ENCODE measurements at places on chromosomes 2 and 18.

DNA sequence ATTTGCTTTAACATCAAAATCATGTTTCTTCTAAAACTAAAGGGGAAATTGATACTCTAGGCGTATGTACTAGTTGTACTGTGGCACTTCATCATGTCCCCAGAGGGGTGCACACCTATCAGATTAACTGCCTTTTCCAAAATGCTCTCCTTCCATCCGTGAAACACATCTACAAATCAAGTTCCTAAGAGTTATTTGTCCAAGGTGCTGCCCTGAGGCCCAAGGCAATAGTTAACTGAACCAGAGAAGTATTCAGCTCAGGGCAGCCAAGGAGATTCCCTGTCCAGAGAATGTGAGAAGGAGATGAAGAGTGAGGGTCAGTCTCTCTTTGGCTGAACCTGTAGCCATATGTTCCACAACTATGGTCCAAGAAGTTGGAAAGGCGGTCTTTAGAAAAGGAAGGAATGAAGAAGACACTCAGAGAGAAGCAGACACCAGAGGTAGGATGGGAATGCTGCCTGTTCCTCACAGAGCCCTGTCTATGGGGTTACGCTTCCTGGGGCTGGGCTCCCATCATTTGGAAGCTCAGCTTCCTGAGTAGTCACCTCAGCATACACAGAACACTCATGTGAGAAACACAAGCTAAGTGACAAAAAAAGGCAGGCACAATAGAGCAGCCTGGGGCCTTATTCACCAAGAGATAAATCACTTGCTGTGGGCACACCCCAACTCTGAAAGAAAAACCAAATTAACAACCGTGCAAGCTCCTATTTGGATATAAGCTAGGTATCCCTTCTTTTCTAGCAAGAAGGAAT lies 55.6 kb downstream of the ANKRD44 start:
- DNase-seq = no peak

DNA sequence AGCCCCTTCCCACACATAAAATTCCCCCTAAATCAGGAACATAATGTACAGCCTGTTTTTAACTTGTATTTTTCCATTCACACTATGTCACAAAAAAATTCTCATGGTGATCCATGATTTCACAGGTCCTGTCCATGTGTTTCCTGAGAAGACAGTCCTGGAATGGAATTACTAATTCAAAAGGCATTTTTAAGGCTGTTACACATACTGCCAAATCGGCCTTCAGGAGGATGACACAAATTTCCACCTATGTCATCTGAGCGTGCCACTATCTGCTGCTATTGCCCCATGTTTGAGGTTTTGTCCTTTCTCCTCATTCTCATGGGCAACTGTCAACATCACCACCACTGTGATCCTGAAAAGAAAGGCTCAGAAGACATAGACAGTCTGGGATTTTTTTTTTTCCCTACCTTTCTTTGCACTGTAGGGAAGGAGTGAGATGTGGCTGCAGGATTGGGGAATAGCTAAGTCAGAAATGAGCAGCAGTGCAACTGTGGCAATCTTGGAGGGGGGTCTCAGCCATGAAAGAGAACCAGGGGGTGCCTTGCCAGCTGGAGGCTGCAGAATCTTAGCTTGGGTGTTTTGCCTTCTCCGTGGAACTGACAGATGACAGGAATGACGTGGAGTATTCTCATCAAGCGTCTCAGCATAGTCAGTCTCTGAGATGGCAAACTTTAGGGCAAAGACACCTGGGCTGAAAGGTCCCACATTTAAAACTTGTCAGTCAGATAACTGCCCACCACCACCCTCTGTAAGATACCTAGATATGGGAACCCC lies 73.4 kb downstream of the MARCHF4 start:
- no peak for DNase-seq

GRCh38 chr2:196988639-196989038 lies 62.1 kb upstream of the PGAP1 start:
- DNase-seq = no peak

DNA sequence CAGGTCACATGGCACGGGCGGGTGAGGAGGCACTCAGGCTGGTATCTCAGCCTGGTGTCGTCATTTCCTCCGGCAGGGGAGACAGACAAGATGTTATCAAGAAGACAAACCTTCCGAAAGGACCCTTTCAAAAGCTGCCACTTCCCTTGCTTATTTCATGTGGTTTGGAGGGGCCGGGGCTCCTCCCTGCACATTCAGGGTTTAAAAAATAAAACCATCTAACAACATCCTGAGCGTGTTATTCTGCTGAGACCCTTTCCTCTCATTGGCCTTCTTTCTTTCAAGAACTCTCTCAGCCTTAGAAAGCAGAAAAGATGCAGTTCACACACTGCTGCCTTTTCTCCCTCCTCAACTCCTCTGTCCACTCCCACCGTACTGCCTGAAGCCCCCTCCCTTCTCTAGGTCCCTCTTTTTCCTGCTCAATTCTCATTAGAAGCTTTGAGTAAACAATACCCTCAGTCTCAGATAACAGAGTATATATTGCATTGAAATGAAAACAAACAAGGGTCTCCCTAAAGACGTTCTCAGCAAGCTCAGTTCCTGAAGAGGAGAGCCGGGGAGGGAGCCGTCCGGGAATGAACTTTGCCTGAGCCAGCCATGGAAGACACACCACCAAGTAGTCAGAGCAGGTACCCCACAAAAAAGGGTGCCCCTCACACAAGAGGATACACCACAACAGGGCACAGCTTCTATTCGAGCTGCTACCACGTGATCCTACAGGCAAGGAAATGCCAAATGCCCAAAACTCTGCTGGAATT lies 9.7 kb downstream of the SMAD7 start:
- DNase-seq = peak; percentile 56

DNA sequence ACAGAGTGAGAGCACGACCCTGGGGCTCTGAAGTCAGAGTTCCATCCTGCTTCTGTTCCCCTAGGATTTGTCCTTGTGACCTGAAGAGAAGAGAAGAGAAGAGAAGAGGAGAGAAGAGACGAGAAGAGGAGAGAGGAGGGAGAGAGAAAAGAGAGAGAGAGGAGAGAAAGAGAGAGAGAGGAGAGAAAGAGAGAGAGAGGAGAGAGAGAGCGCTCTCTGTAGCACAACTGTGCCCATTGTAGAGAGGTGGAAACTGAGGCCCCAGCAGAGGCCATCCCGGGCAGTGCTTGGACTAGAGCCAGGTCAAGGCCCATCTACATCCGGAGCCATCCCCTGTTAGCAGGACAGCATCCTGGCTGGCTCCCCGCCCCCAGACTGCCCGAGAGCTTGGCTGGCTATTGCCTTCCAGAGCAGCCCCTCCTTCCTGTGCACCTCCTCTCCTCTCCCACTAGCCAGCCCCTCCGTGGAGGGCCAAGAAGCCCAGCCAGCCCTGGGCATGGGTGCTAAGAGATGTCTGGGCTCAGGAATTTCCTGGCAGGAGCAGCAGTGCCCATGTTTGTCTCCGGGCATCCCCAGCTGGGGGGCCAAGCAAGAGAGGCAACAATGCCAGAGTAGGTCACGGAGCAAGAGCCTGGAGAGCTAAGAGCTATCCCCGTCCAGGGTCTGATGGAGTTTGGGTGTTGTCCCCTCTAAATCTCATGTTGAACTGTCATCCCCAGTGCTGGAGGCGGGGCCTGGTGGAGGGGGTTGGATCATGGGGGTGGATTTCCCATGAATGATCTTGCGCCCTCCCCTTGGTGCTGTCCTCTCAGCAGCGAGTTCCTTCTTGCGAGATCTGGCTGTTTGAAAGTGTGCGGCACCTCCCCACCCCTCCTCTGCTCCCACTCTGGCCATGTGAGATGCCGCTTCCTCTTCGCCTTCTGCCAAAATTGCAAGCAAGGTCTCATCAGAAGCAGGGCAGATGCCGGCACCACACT lies 18.2 kb upstream of the GPR55 start:
- DNase-seq = no peak

GRCh38 chr18:24054130-24054529 lies 39.6 kb downstream of the TTC39C start:
- no peak for DNase-seq

GRCh38 chr2:120246546-120247300 lies 5.9 kb upstream of the RALB start:
- DNase-seq = no peak

- DNase-seq = no peak
These were observed 144.2 kb upstream of the PKDCC start for GRCh38 chr2:41903474-41904135.

DNA sequence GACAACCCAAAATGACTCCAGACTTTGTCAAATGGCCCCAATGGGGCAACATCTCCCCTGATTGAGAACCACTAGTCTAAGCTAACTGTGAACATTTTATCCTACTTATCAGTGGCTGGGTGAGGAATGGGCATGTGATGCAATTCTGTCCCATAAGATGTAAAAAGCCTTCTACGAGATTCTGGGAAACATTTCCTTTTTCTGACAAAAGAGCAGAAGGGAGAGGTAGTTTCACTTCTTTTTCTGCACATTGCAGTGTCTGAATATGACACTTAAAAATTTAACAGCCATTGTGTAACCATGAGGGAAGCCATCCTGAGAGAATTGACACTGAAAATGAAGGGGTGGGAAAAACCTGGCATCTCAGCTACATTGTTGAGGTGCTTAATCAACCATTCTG lies 17.3 kb upstream of the MARCHF4 start:
- no peak for DNase-seq

GRCh38 chr2:238712011-238712410 lies 135.9 kb upstream of the TWIST2 start:
- DNase-seq = no peak

DNA sequence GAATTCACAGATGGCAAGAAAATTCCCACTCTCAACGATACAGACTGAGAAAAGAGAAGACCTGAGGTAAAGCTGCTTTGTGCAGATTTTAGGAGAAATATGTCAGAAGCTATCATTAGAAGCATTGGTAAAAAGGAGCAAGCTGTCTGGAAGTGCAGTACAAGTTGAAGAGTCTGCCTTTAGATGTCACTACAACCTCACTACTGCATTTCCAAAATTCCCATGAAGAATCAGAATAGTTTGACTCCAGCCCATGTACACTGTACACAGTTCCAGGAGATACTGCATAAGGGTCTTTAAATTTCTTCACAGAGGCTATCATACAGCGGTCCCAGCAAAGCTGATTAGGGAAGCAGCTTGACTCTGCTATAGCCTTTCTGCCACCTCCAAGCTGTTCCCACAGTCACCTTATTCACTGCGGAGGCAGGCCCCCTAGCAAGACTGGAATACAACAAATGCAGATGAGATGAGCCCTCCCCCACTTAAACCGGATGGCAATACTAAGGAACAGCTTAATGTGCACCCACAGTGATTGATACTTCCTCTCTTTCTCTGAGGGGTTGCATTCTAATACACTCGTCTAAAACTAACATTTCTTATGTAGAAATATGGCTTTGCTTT lies 527.4 kb downstream of the TMEM182 start:
- DNase-seq = no peak

GRCh38 chr2:107931412-107931811 lies 54.9 kb upstream of the SLC5A7 start:
- no peak for DNase-seq

- no peak for DNase-seq
These were observed 714.6 kb downstream of the ERBB4 start for GRCh38 chr2:211823886-211824479.

- no peak for DNase-seq
These were observed 8.2 kb downstream of the CKAP2L start for GRCh38 chr2:112756207-112756606.

GRCh38 chr18:7576685-7577084 lies 9.6 kb downstream of the PTPRM start:
- no peak for DNase-seq

DNA sequence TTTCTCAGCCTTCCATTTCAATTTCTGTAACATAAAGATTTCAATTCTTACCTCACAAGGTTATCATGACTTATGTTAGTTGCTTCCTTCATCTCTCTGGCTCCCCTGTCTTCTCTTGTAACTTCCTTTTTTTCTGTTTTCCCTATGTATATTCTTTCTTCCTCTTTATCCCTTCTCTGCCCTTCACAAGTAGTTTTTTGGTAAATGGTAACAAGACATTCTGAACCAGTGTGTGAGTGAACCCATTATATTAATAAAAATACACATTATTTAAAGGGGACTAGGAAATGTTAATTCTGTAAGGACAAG lies 8.4 kb downstream of the ACSL3 start:
- no peak for DNase-seq

- no peak for DNase-seq
These were observed 335.8 kb downstream of the RAD51AP2 start for GRCh38 chr2:17182399-17182798.

DNA sequence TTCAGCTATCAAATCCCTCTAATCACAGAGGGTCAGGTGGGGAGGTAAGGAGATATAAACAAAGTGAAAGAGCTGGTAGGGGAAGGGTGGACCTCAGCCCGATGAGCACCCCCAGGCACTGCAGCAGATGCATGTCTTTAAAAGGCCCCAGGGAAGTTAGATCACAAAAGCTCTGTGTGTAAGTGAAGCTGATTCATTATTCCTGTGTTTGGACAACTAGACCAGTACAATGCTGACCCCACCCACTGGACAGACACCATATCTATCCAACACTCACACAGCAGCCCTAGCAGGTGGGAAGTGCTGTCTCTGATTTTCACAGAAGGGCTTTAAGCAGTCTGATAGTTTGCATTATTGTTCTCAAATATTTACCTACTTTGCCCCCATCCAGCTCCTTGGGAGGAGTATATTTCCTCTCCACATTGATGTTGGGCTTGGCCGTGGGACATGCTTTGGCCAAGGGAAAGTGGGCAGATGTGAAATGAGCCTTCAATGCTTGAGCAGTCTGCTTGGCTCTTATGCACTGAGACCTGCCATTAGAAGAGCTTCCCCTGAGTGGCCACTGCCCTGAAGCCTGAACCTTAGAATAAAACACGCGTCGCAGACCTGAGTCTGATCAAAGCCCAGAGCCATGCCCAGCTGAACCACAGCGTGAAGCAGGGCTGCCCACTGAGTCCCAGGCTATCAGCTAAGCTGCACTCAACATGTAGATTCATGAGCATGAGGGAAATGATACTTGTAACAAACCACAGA lies 111.4 kb downstream of the COPS8 start:
- no peak for DNase-seq

GRCh38 chr2:15860760-15861159 lies 79.6 kb upstream of the MYCN start:
- no peak for DNase-seq

DNA sequence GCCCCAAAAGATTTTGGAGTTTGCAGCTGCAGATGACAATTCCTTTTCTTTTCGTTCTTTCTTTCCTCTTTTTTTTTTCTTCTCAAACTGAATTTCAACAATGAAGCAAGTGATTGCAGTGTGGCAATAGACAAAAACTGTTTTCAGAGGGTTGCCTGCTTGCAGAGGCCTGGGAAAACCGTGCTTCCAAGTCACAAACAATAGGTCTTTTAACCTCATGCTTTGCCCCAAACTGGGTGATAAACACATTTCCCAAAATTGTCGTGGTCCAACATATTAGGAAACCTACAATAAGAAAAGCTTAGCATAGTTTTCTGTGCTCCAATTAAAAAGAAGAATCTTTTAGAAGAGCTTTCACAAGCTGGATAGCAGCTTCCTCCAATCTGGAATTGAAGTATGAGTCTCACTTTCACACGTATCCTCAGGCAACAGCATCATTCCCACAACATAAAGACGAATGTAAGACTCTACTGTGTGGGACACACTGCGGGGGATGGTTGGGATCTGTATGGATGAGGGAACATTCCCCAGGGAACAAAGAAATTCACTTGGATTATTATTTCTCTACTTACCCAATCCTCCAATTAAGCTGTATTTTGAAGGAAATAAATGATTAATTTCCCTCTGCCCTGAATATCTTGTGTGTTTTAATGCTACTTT lies 656.1 kb downstream of the RNF144A start:
- no peak for DNase-seq

GRCh38 chr2:215356948-215357461 lies 45.1 kb downstream of the ATIC start:
- DNase-seq = no peak

All from activated T-helper 1 cell treated with anti-CD3 and anti-CD28 coated beads, Interleukin-2, amount 50 U/mL, for 16 hours (primary cell).